ENCODE measurements at places on chromosomes 1 and 21.

GRCh38 chr1:214102907-214103306 is 115.1 kb downstream of the PROX1 start:
- no peak for DNase-seq

GRCh38 chr1:64251971-64252370 is 48.5 kb downstream of the UBE2U start:
- no peak for DNase-seq

- no peak for DNase-seq
Observed at GRCh38 chr1:190179817-190180216, 297.8 kb downstream of the BRINP3 start.

DNA sequence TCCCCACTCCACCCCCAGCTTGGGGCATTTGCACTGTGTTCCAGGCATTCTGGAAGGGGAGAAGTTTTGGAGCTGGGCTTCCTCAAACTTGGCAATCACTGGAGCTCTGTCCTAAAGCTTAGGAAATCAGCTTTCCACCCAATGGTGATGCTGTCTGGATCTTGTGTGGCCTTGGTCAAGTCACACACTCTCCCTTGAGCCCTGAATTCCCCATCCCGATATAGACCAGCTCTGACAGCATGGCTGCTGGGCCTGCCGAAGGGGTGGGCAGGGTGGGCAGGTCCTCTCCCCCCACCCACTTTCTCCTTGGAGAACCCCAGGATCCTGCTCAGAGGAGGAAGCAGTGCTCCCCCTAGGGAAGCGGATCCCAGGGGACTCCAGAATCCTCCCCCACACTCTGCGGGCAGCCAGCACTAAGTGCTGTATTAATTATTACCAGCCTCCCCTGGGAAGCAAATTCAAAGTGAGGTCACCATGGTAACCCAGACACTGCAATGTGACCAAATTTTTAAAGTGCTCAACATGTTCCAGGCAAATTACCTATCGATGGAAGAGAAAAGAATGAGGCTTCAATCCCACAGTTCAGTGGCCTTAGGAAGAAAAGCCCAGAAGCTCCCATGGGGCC is 21.3 kb upstream of the LDLRAP1 start:
- no peak for DNase-seq

DNA sequence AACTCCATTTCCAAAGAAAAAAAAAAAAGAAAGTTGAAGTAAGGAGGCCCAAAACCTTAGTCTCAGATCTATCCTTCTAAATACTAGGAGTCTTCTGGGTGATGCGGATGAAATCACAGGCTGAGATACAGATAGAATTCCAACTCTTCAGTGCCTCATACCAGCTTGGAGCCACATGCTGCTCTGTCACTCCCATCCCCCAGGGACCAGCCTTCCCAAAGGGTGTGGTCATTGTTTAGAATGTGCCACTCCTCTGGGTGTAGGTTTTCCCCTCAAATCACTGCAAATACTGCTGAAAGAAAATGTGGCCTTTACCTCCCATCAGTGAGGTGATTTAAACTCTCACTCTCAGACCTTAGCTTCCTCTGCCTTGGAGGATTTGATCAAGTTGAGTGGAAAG is 112.9 kb downstream of the CDC7 start:
- no peak for DNase-seq

- no peak for DNase-seq
Observed at GRCh38 chr21:39384674-39385298, 35.9 kb upstream of the HMGN1 start.

DNA sequence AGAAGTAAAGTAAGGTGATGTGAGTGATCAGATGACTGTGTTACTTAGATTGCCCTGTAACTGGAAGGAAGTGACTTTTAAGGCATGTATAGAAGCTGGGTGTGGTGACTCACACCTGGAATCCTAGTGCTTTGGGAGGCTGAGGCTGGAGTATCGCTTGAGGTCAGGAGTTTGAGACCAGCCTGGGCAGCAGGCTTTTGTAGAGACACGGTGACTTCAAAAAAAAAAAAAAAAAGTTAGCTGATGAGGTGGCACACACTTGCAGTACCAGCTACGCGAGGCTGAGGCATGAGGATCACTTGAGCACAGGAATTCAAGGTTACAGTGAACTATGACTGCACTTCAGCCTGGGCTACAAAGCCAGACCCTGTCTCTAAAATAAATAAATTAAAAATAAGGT is 2.3 kb upstream of the USP16 start:
- DNase-seq: no peak

- no peak for DNase-seq
Observed at GRCh38 chr1:101200513-101200912, 36.3 kb upstream of the S1PR1 start.

DNA sequence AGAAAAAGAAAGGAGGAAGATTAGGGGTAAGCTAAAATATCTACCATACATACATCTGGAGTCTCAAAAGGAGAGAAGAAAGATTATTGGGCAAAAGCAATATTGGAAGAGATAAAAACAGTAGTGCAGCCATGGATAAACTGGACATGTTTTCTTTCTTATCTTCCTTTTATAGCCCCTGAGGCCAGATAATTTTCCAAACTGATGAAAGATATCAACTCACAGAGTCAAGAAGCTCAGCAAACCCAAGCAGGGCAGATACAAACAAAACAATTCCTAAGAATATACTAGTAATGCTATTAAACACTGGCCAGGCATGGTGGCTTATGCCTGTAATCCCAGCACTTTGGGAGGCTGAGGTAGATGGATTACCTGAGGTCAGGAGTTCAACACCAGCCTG is 5.8 kb upstream of the PSMB4 start:
- no peak for DNase-seq

DNA sequence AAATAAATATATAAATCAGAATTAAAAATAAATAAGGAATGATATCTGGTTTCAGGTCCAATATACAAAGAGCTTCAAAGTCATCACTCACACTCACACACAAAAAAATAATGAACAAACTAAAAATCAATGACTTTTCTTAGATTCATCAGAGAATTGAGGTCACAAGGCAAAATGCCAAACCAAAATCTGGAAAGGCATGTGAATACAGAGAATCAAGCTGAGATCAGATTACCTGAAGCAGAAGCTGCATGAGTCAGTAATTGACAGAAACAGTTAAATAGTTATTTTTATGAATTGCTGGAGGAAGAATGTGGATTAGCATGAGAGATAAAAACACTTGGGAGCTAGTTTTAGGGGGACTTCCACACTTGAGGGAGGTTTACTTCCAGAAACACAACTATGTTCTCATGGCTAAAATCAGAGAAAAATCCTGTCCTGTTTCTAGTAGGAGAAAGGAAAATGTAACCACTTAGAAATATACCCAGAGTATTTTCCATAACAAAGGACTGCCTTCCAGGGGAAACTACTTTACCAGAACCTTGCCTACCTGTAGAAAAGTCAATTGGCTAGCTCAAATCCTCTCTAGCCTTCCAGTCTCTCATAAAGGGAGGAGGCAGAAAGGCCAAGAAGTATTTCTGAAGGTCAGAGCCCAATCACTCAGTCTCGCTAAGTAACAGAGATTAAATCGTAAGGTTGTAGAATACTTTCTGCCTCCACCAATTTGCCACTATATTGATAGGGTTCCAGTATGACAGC is 536.6 kb upstream of the NR5A2 start:
- DNase-seq: no peak

GRCh38 chr1:226604560-226605317 is 56.2 kb downstream of the STUM start:
- no peak for DNase-seq

- peak; percentile 13 for DNase-seq
Observed at GRCh38 chr1:226064816-226065248, 2.3 kb downstream of the H3-3A start.

DNA sequence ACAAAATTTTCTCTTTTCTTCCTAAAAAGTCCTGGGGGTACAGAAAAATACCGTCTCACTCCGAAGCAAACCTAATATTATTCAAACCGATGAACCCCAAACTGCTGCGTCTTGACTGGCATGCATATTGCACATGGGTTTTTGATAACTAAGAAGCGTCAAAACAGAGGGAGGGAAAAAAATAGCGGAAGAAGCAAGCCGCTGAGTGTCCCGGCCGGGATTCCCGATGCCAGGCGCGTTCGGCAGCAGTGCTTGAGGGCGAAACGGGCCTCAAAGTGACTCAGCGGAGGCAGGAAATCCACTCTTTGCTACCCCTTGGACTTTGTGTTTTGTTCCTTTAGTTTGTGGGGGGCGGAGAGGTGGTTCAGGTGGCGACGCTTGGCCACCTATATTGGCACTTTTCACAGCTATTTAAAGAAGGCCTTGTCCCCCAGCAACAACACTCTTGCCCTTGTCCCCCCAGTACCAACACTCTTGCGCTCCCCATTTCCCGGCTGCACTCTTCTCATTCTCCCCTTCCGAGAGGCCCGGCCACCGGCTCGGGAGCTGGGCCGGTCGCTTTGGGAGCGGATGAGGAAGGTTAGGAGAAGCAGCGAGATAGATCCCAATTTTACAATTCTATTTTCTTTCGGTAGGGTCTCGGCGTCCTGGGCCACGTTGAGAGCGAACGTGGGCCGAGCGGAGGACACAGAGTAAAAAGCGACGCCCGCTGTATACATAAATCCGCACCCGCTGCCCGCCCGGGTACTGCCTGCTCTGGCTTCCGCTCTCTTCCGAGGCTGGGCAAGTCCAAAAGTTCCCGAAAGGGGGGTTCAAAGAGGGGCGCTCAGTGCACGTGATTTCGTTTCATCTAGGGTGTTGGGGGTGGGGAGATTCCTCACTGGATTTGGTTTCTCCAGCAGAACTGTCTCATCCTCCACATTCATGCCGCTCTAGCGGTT is 2.5 kb downstream of the LMX1A start:
- no peak for DNase-seq

DNA sequence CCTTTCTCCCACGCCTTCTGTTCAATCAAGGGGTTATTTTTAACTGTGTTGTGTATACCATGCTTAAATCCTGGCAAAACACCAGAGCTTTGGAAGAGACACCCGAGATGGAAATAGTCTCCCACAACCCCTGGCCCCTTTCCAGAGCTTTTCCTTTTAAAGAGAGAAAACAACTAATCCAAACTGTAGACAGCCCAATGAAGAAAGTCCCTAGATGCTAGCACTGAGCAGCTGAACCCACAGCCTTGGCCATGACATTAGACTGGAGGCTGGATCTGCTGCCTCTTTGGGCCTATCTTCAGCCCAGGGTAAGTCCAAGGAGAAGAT is 64.9 kb upstream of the ARTN start:
- no peak for DNase-seq

GRCh38 chr1:53286955-53287354 is 40.9 kb downstream of the LRP8 start:
- DNase-seq: peak; percentile 67

Measured in NCI-H524 (cell line).